ENCODE measurements at places on chromosomes 4 and X.

- DNase-seq: no peak
Observed at GRCh38 chr4:94160774-94161173, 46.9 kb upstream of the SMARCAD1 start.

- DNase-seq: no peak
Observed at GRCh38 chrX:119760026-119760877, 1.9 kb downstream of the SOWAHD start.

DNA sequence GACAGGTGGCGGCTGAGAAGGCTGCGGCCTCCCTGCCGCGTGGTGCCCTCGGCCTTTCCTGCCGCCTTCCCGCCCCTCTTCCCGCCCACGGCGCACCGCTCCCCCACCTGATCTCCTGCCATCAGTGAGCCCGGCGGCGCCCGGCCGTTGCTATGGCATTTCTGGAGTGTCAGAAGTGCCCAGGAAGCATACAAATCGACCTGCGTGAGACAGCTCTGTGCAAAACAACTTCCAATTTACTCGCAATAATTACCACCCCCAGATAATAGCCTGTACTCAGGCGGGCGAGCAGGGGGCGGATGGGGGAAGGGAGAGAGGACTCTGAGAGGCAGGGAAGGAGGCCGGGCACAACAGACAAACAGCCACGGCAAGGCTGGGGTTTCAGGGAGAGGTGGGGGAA, 16.6 kb upstream of the ERCC6L start:
- DNase-seq: peak; percentile 41

DNA sequence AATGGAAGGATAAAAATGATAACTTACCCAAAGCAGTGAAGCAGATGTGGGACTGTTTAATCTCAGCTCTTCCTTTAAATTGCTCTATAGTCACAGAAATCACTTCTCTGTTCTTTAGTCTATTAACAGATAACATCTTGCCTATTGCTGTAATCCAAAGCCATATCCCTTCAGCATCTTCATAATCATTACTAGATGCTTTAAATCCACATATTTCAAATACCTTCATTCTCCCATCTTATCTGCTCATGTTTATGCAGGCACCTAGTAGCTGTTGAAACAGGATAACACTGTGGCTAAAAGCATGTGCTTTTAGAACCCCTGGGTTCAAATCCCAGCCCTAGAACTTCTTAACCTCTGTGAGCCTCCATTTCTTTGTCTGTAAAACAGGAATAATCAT, 209.9 kb downstream of the RELL1 start:
- DNase-seq: no peak

- DNase-seq: no peak
Observed at GRCh38 chr4:70182517-70183167, 12.9 kb upstream of the ODAM start.

DNA sequence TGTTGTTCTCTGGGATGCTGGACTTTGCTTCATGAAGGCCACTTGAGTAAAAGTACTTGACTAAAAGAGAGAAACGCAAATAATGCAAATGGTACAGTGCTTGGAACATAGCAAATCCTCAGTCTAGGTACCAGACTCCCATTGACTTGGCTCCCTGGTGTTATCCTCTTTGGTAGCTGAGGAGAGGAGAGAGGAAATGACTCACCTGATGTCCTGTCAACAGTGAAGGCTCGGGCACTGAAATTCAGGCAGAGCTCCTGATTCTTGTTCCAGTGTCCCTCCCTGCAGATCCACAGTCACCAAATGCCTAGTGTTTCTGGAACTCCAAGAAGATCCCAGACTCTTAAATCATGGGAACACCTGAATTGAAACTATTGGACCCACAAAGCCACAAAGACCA, 22.5 kb upstream of the TCEAL4 start:
- DNase-seq: no peak

GRCh38 chr4:80486603-80487002, 151.1 kb downstream of the CFAP299 start:
- no peak for DNase-seq

- DNase-seq: no peak
Observed at GRCh38 chrX:101450961-101451360, 34.3 kb upstream of the ARMCX4 start.

DNA sequence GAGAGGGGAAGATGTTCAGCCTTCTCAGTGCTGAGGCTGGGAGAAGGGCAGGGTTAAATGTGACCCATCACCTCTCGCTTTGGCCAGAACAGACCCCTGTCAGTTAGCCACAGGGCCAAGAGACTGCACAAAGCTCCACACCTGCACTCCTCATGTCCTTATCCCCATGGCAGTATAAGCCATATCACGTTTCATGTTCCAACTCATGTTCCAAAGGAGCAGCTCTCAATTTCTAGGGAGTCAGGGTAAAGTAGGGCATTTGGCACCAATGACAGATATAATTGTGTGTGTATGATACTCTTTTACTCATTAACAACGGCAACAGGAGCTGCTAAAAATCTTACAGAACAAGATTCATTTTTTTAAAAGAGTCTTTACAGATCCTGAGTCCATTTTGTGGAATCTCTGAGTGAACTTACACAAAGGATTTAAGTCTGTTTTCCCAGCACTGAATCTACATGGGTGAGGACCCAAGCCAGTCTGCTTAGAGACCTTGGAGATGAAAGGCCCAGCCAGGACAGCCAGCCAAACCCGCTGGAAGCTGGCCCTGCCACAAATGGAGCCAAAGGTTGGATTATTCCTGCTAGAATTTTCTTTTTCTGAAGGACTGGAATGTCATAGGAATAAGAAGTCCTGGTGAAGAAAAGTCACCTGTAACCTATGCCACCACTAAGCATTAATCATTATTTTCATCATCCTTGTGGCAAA, 129.1 kb upstream of the SMAD1 start:
- no peak for DNase-seq

- no peak for DNase-seq
Observed at GRCh38 chrX:120236687-120237479, 13.7 kb upstream of the ZBTB33 start.

- DNase-seq: no peak
Observed at GRCh38 chrX:54807524-54808108, at the start of gene MAGED2. MAGED2 (plus strand) TSS chrX:54807745; CDS start chrX:54809332, 1,587 bp downstream.

- DNase-seq: peak; percentile 48
Observed at GRCh38 chr4:55184600-55185523, 59.5 kb upstream of the KDR start.

DNA sequence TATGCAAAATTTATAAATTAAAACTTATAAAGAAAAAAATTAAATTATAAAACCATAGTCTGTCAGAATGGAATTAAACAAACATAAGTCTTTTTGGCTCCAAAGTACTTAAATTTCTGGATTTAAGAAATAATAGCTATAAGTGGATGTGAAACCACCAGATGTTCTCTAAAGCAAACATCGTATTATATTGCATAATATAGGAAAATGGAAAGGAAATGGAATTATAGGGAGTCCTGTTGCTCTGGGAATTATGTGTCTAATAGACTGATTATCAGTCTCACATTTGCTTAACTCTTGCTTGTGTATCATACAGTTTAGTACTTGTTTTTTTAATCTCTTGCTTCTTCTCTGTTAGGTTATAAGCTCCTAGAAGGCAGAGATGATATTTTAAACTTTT, 819.2 kb downstream of the RAPGEF2 start:
- no peak for DNase-seq

GRCh38 chr4:25032126-25032525, 1.4 kb upstream of the LGI2 start:
- DNase-seq: no peak

DNA sequence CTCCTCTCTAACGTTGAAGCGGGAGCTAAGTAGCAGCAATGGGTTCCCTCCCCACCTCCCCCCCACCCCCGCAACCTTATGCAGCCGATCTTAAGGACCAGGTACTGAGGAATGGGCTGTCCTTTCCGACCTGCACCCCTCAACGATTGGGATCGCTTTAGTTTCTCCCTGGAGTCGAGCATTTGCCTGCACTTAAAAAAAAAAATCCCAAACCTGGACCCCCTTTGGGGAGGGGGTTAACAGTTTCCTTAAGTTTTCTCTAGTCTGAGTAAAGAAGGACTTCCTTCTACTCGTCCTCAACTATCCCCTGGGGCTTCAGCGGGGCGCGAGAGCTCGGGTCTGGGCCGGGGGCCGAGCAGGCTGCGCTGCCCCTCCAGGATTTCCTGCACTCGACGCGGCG, 25.7 kb upstream of the BCORL1 start:
- no peak for DNase-seq

DNA sequence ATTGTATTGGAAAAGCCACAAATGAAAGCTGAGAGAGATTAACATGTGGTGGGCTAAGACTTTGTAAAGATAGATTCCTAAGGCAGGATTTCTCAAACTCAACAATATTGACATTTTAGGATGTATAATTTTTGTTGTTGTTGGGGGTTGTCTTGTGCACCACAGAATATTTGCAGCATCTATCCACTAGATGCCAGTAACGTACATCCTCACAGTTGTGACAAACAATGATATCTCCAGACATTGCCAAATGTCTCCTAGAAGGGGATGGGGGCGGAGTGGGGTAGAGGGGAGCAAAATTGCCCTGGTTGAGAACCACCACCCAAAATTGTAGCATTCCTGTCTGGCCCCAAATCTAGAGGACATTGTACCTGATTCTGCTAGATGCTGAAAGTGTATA, 14.7 kb upstream of the CBR4 start:
- peak; percentile 7 for DNase-seq

DNA sequence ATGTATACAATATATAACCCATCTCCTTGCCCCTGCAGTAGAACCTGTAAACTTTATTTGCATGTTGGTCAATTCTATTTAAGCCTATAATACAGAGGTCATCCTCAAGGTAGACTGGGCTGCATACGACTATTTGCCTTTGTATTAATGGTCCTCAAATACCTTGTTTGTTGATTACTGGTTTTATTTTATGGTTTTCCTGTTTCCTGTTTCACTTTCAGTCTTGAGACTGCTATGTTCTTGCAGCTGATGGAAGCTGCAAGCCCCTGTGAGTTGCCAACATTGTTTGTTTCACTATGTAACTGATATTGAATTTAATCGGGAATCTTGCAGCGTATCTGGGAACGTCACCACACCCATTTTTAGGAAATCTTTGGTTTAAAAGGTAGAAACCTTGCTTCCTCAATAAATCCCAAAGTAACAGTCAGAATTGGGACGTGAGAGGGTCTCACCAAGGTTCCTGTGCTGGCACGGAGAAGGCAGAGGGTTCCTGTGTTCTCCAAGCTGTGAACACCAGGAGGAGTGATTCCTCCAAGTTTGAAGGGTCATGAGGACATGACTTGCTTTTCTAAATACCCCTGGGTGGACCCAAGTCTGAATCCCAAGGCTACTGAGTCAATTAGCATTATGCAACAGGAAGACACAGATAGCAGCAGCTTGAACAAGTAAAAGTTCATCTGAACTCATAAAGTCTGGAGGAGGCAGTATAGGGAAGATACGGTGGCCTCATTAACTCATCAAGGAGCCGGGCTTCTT, 110.6 kb upstream of the PNPLA4 start:
- peak; percentile 9 for DNase-seq

DNA sequence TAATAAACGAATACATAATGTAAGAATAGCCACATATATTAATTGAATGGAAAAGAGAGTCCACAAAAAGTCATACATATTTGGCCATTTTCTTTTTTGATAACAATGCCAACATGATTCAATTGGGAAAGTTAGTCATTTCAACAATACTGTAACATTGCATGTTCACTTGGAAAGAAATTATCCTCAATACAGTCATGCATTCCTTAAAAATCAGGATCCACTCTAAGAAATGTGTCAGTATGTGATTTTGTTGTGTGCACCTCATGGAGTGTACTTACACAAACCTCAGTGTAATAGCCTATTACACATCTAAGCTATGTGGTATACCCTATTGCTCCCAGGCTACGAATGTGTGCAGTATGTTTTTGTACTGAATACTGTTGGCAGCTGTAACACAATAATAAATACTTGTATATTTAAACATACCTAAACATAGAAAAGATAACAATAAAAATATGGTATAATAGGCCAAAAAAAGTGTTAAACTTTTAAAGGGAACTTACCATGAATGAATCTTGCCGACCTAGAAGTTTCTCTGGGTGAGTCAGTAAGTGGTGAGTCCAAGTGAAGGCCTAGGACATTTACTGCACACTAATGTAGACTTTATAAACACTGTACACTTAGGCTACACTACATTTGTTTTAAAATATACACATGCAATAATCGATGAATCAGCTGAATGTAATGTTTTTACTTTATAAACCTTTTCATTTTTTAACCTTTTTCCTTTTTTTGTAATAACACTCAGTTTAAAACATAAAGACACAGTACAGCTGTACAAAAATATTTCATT, 806.8 kb downstream of the PCDH18 start:
- DNase-seq: no peak

DNA sequence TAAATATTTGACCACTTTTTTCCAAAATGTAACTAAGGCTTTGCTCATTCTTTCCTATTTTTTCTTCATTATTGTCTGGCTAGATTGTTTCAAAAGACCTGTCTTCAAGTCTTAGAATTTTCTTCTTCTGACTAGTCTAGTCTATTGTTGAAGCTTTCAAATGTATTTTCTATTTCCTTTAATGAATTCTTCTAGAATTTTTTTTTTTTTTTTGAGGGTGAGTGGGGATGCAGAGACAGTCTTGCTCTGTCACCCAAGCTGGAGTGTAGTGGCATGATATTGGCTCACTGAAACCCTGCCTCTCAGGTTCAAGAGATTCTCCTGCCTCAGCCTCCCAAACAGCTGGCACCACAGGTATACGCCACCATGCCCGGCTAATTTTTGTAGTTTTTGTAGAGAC, 141.4 kb downstream of the TET2 start:
- DNase-seq: no peak

DNA sequence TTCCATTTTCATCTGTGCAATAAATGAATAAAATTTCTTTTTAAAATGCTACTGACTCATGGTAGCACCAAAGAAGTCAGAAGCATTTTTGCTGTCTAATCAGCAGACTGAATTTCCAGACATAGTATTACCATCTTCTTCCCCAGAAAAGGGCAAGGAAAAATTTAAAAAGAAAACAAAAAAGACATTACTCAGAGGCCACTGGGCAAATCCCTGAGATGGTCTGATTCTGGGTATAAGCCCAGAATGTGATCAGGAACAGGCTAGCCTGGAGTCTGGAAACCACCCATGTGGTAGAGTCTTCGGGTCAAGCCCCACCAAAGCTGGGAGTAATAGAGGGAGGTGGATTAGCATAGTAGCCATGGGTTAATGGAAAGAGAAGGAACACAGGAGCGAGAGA, 342.8 kb downstream of the FBXW7 start:
- DNase-seq: no peak

GRCh38 chr4:76407440-76408119, 13.4 kb downstream of the CCDC158 start:
- no peak for DNase-seq
